ENCODE measurements at places on chromosomes 6 and 20.
A peak's percentile ranks its signal among the peaks of the same experiment; 100 is the strongest.

DNA sequence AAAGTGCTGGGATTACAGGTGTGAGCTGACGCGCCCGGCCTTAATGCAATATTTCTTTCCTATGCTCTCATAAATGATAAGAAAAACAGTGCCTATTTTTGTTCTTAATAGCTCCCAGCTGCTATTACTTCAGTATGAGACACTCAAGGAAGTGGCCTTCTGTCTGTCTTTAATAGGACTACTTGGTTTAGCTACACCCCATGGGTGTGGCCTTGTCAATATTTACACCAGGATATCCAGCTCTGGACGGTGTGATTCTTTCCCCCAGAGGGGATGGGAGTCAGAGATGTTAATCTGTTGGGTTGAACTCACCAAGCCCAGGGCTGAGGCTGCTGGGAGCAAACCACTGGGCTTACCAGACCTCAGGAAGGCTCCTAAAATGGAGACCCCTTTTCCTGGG, 134.2 kb downstream of the CEP57L1 start:
- H3K36me3 ChIP-seq: no peaks in the 10 kb centered on the region
- H3K4me3 ChIP-seq: no peak overlapping the region
- H3K4me1 ChIP-seq: no peaks in the 10 kb centered on the region
- H3K27me3 ChIP-seq: no peaks in the 10 kb centered on the region
- H3K27ac ChIP-seq: no peak overlapping the region
- no peak for DNase-seq

- H3K27ac ChIP-seq: no peak overlapping the region
- H3K27me3 ChIP-seq: no peaks in the 10 kb centered on the region
- H3K4me1 ChIP-seq: peaks cover 3% of the 10 kb centered on the region
- DNase-seq: no peak
- no peak overlapping the region for H3K4me3 ChIP-seq
Measured at GRCh38 chr6:154341336-154341735, 15.3 kb downstream of the IPCEF1 start.

DNA sequence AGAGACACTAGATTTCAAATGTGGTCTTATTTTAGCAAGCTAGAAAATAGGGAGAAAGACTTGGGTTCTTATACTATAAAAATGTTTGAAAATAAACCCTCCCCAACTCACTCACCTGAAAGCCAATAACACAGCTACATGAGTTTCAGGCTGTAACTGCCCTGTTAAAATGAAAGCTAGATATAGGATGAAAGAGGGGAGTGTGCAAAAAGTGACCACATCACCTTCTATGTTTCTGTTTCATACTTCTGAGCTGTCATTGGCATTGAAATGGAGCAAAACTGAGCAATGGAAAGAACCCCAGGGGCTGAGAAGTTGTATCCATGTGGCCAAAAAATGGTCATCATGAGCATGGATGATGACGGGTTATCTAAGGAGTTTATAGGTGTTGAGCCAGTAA, 148.1 kb upstream of the TENT5A start:
- no peak for DNase-seq
- H3K4me3 ChIP-seq: no peak overlapping the region
- H3K36me3 ChIP-seq: no peaks in the 10 kb centered on the region

GRCh38 chr6:20223141-20223540, 10.9 kb upstream of the MBOAT1 start:
- no peaks in the 10 kb centered on the region for H3K27me3 ChIP-seq
- no peaks in the 10 kb centered on the region for H3K36me3 ChIP-seq
- H3K4me1 ChIP-seq: no peaks in the 10 kb centered on the region
- no peak overlapping the region for H3K27ac ChIP-seq
- DNase-seq: no peak

DNA sequence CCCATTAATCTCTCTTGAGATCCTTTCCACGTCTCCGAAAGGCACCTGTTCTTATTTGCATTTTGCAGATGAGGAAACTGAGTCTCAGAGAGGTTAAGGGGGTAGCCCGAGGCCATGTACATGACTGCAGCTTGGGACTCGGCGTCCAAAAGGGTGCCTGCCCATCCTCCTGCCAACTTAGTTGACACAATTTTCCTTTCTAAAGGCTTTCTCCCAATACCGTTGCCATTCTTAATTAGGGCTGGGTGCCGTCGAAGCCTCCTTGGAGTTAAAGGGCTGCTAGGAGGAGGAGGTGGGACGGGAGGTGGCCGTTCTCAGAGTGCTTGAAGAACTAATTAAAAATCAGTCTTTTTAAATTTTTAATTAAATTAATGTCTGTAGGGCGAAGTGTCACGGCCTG, 546 bp upstream of the PSMG4 start:
- H3K4me1 ChIP-seq: peaks cover 23% of the 10 kb centered on the region
- no peaks in the 10 kb centered on the region for H3K27me3 ChIP-seq
- DNase-seq: no peak
- H3K36me3 ChIP-seq: no peaks in the 10 kb centered on the region
- no peak overlapping the region for H3K27ac ChIP-seq

DNA sequence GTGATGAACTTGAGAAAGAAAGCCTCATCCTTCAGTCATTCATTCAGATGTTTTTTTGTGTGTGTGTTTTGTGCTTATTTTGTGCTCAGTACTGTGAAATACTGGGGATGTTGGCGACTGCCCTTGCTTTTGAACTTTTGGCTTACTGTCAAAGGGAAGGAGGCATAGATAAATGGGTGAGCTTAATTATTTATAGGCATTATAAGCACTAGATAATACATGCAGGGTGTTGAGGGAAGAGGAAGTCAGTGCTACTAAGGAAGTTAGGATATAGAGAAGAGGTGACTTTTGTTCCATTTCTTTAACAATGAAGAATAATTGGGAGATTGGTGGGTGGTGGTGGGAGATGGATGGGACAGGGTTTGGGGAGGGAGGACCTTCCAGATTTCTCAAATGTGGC, 23.6 kb downstream of the XRN2 start:
- H3K4me1 ChIP-seq: peaks cover 48% of the 10 kb centered on the region
- H3K4me3 ChIP-seq: no peak overlapping the region
- no peak overlapping the region for H3K27ac ChIP-seq
- no peak for DNase-seq
- no peaks in the 10 kb centered on the region for H3K27me3 ChIP-seq

DNA sequence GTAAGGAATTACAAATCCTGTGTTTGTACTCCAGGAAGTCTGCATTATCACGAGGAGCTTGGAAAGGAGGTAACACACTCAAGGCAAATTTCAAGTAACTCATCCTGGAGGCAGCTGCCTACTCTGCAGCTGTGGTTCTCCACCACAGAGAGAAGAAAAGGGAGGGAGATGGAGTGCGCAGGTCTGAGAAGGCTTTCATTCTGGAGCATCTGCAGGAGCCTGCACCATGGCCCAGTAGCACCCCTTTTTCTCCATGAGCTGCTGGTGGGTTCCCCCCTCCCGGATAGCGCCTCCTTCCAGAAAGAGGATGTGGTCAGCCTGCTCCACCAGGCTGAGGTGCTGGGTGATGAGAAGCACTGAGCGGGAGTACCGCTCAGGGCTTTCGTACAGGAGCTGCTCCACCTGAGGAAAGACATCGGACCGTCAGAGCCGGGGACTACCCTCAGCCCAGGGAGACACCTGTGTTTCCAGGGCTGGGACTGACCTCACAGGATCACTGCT, 1.6 kb upstream of the PSMB8 start:
- peaks cover 74% of the 10 kb centered on the region for H3K36me3 ChIP-seq
- H3K27ac ChIP-seq: peak overlapping the region; percentile 95
- H3K27me3 ChIP-seq: no peaks in the 10 kb centered on the region
- H3K4me3 ChIP-seq: peak overlapping the region; percentile 86

Measured in upper lobe of left lung (tissue), 6 donors.